ENCODE measurements at places on chromosomes 7 and 10. TPM values are rescaled to one million over a fixed set of nuclear protein-coding genes. Genes with fewer than 3 reads are reported as not detected.

GRCh38 chr7:102009628-102010027, 192.2 kb downstream of the CUX1 start:
- no peak for DNase-seq

DNA sequence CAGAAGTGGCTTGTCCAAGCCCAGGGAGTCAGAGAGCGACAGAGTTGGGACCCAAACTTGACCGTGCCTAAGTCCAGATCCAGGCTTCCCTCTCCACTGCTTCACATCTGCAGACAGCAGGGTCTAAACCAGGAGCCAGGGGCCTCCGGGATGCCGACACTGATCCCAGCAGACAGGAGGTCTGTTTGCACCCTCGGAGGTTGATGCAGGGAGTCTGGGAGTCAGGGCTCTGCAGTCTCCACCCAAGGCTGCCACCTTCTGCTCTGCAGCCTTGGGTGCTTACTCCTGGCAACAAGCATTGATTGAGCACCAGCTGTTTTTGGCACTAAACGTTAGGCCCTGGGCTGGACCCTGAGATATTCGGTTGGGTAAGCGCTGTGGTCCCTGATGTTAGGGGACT, 21.0 kb downstream of the ELFN1 start:
- no peak for DNase-seq

DNA sequence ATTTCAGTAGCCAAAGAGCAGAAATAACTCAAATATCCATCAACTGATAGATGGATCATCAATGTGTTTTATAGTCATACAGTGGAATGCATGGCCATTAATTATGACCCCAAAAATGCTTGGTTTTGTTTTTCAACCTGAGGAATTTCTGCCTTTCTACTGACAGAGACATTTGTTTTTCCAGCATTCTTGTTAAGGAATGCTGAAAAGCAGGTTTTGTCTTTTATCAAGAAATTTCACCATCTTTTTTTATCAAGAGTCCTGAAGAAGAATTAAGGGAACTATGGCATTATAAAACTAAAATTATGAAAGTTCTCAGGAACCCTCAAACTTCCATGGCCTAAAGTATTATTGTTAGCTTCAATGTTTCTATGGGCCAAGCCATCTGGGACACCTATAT, 153.4 kb upstream of the THSD7A start:
- no peak for DNase-seq

GRCh38 chr10:33441561-33441960, 107.1 kb upstream of the NRP1 start:
- DNase-seq: peak; percentile 49

GRCh38 chr10:114347791-114348190, 56.5 kb downstream of the AFAP1L2 start:
- DNase-seq: no peak

DNA sequence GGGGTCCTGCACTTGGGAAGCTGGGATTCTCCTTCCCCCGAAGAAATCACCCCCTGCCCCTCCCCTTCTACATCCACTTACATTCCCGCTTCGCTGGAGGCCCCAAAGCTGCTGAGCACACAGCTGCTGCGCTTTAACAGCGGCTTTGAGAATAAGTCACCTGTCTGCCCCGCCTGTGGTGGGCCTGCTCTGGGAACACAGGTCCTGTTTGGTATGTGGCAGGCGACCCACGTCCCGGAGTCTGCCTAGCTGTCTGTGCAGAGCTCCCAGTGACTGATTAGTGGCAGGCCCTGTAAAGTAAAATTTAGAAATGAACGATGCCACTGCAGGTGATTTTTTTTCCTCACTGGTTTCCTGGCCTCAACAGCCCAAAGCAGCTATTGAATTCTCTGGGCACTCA, 47.0 kb downstream of the CDH23 start:
- no peak for DNase-seq

GRCh38 chr10:80485946-80486764, 32.0 kb downstream of the TSPAN14 start:
- no peak for DNase-seq

DNA sequence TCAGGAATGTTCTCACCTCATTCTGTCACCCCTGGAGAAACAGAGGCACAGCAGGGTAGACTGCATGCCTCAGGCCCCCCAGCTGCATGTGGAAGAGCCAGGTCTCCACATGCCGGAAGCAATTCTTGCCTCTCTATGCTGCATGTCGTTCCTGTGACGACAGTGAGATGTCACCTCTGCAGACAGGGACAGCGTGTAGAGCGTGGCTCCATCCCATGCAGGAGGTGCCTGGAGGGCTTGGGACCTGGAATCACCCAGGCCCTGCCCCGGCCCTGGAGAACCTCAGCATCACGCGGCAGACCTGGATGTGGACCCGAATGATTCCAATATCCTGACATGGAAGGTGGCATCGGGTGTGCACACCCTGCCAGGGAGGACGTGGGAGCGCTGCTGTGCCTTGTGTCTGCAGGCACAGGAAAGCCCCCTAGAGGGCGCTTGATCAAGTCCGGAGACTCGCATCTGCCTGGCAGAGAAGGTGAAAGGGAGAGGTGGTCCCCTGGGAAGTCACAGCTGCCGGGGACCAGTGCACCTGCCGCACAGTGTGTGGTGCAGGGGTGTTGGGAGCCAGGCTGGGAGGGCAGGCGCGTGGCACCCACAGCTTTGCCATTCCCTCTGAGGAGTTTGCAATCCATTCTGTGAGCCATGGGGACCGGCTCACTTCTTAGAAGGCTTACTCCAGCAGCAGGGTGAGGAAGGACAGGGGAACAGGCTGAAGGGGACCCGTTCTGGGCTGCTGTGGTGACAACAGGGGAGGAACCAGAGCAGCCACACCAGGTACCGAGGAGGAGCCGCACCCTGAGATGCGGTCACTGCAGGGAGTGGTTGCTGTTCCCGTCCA, 45.3 kb upstream of the EN2 start:
- DNase-seq: peak; percentile 12

DNA sequence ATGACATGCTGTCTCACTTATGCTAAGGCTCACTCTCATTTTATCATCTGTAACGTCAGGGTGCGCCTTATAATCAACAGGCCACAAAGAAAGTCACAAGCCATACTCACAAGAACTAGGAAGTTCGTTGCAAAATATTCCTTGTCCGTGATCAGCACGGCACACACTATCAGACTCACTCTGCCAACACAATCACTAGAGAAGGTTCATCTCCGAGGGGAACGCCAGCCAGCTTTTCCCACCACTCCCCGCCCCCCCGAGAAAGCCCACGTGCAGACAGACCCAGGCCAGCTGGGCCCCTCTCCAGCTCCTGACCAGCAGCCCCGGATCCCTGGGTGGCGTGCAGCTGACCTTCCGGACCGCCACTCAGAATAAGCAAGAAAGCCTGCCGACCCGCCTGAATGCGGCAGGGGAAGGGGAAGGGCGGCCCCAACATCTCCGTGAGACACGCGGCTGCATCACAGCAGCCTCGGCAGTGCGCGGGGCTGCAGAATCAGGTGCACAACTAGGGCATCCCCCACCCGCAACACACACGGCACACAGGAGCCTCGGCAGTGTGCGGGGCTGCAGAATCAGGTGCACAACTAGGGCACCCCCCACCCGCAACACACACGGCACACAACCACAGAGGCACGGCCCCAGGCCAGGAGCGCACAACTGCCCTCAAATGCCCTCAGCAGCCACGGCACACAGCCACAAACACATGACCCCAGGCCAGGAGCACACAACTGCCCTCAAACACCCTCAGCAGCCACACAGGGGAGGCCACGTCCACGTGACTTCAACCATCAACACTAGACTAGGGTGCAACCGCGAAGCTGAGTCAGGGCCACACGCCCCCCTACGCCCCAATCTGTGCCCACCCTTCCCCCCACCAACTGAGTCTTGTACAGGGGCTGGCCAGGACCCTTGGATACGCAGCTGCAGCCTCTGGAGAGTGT, 2.5 kb upstream of the GPR146 start:
- no peak for DNase-seq

The PHYHIPL gene
- total RNA-seq: not detected

All from HT1080 (cell line).